Forelimb muscle (tissue), 1 donor: ENCODE measurements at places on chromosomes 12 and 14. TPM values are rescaled to one million over a fixed set of nuclear protein-coding genes. Genes with fewer than 3 reads are reported as not detected.

DNA sequence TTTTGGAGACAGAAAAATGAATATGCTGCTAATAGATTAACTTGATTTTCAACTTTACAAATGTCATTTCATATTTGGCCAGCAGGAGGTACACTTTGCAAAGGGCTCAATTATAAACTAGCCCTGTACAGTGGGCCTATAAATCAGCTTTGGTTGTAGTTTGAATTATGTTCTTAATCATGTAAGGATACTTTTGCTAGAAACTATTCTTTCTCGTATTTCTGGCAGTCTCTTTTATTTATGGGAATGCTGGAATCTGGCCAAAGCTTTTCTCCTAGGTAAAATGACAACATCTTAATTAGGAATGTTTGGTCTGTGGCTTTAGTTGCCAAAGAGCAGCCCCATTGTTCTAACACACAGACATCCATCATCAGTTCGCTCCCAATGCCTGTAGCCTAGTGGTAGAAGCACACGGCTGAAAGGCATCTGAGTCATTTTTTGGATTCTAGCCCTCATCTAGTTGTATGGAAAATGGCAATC, 1322.3 kb upstream of the SEL1L start:
- DNase-seq = peak; percentile 24

GRCh38 chr12:114762490-114763110, 78.6 kb upstream of the TBX3 start:
- peak; percentile 65 for DNase-seq

- DNase-seq = no peak
These were observed 3.6 kb downstream of the LTBR start for GRCh38 chr12:6387541-6387940.

DNA sequence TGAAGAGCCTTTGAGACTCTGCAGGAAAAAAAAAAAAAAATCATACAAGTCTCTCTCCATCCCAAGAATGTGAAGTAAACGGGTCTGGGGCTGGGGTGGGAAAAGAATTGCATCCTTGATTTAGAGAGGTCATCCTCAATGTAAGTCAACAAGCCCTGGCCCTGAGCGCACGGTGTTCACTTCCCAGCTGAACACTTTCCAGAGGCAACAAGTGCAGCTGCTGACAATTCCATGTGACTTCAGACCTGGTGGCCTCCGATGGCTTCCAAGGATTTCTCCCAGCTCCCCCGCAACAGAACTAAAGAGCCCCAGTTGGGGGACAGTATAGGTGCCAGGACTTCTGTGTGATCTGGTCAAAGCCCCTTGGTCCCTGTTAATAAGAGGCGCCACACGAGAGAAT, 2.4 kb downstream of the RILPL1 start:
- no peak for DNase-seq

DNA sequence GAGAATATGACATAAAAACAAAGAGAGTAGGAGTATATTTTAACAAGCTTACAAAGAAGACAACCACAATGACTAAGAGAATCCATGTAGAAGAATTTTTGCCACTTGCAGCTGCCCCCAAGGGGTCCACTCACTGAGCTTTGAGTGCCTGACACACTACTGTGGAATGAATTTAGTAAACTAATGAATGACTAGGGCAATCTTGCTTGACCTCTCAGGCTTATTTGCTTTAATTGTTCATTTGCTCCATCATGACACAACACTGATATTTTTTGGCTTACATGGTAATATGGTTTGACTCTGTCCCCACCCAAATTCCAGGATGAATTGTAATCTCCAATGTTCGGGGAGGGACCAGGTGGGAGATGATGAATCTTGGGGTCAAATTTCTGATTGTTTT, 249.1 kb upstream of the FAR2 start:
- no peak for DNase-seq

Gene GSKIP
- polyA plus RNA-seq = 13.5 TPM

Gene MFAP5
- polyA plus RNA-seq = 143 TPM

Gene OR4E2
- polyA plus RNA-seq = not detected

Gene GDF3
- not detected for polyA plus RNA-seq

Gene NPFF
- not detected for polyA plus RNA-seq

Gene SLC35E3
- polyA plus RNA-seq = 19.2 TPM
